GM23248 (cell line): ENCODE measurements at places on chromosomes 5 and 9. TPM values are rescaled to one million over a fixed set of nuclear protein-coding genes. Genes with fewer than 3 reads are reported as not detected.

KCNN2 gene
- total RNA-seq: not detected in 2 replicates

LCN6 gene
- total RNA-seq: not detected in 2 replicates

RNF208 gene
- total RNA-seq: 0.65 TPM in 1 of 2 replicates, not detected in the other

OTULINL gene
- 1.3 TPM in 1 of 2 replicates, not detected in the other for total RNA-seq

LCN2 gene
- total RNA-seq: not detected in 2 replicates

FUT7 gene
- total RNA-seq: not detected in 2 replicates

ZNF622 gene
- 50.7 and 58.1 TPM in 2 replicates for total RNA-seq
